Stimulated activated CD4-positive, alpha-beta T cell treated with anti-CD3 and anti-CD28 coated beads, Interleukin-2, amount 100 ng/mL, for 24 hours (primary cell): ENCODE measurements at places on chromosomes 16 and 17.

DNA sequence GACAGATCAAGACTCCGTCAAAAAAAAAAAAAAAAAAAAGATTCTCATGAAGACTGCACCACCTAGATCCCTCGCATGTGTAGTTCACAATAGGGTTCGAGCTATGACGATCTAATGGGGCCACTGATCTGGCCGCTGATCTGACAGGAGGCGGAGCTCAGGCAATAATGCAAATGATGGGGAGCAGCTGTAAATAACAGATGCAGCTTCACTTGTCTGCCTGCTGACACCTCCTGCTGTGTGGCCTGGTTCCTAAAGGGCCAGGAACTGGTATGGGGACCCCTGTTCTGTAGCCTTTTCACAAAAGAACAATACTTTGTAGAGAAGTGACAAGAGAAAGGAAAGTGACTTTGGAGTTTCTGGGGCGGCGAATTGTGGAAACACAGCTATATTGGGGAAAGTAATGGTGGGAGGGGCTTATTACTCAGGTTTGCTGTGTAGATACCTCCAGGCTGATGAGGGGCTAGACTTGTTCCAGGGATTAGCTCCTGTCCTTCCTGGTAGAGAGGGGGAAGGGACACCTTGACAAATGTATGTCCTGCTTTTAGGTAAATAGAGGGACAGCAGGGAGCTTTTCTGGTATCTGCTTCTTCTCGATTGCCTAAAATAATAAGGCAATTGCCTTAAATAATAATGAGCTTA, 57.1 kb downstream of the HAPSTR1 start:
- no peak for DNase-seq

- DNase-seq, result no peak
Measured at GRCh38 chr17:57357830-57358430, 101.6 kb downstream of the MSI2 start.

- DNase-seq, result no peak
Measured at GRCh38 chr17:63535640-63536039, 12.5 kb downstream of the KCNH6 start.

GRCh38 chr17:41008811-41009210, at the start of gene KRTAP3-1:
KRTAP3-1 (minus strand) TSS chr17:41009128; CDS start chr17:41009074, 54 bp downstream.
- no peak for DNase-seq

DNA sequence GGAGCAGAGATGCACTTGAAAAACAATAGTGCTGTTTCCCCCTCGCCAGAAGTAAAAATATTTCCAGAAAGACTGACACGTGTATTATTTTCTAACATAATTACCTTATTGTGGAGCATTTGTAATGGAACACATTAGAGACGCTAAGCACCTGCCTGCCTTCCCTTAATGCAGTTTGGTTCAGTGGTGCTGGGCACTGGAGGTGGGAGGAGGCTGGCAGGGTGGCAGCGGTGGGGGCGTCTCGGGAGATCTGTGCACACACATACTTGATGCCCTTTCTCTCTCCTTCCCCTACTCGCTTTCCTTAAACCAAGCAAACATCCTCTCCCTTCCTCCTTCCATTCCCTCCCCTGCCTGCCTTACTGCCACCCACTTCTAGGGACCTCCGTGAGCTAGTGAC, 156.6 kb upstream of the SDK2 start:
- no peak for DNase-seq

- no peak for DNase-seq
Measured at GRCh38 chr17:27319541-27320221, 25.8 kb downstream of the WSB1 start.

GRCh38 chr16:11402745-11403533, 57.7 kb downstream of the RMI2 start:
- DNase-seq, result no peak

- no peak for DNase-seq
Measured at GRCh38 chr17:27811961-27812360, 11.6 kb upstream of the NOS2 start.
